T-helper 22 cell (primary cell): ENCODE measurements at places on chromosomes 7 and 10.

DNA sequence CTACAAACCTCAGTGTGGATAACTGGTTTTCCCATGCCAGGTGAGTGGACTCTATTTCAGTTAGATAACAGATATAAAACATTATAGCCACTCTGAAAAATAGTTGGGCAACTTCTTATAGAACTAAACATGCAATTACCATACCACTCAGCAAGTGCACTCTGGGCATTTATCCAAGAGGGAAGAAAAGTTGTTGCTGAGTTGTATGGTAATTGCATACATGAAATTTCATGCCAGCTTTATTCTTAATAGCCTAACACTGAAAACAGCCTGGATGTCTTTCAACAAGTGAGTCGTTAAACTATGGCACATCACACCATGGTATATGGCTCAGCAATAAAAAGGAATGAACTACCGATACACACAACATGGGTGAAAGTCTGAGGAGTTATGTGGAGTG is 10.6 kb upstream of the UPP1 start:
- DNase-seq = no peak

DNA sequence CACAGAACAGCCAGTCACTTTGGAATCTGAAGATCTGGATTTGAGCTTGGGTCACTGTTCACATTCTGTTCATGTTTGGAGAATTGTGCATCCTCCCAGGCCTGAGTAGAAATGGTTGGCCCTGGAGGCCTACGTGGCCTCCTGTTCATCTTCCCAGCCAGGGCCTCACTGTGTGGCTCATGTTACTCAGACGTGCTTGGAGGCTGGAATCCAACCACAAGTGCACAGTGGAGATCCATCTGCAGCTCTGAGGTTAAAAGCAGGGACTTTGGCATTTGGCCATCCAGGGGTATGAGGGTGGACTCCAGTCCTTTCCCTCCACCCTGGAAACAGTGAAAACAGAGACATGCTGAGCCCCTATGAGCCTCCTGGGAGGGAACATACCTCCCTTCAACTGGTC is 709.0 kb upstream of the IGFBP3 start:
- no peak for DNase-seq

GRCh38 chr10:15293862-15294842 is 76.9 kb downstream of the FAM171A1 start:
- no peak for DNase-seq

DNA sequence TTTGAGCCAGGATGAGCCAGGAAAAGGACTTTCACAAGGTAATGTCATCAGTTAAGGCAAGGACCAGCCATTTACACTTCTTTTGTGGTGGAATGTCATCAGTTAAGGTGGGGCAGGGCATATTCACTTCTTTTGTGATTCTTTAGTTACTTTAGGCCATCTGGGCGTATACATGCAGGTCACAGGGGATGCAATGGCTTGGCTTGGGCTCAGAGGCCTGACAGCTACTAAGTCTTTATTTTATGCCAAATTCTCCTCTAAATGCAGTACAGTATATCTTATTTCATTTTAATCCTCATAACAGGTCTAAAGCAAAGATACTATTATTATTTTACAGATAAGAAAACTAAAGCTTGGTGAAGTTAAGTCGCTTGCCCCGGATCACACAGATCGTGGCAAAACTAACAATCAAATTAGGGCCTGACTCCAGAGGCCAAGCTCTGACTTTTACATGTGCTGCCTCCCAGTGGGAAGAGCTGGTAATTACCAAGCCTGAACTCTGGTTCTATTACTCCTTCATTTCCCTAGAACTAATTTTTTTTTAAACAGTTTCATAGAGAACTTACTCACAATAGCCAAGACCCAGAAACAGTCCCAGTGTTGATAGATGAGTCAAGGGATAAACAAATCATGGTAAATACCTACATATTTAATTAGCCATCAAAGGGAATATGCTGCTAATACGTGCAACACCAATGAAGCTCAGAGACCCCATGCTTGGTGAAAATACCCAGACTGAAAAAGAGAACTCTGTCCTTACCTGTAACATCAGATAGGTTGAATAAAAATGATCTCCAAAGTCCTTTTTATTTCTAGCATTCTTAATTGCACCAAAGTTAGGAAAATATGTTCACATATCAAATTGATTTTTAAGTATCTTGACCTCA is 35.4 kb downstream of the C7orf25 start:
- DNase-seq = no peak

DNA sequence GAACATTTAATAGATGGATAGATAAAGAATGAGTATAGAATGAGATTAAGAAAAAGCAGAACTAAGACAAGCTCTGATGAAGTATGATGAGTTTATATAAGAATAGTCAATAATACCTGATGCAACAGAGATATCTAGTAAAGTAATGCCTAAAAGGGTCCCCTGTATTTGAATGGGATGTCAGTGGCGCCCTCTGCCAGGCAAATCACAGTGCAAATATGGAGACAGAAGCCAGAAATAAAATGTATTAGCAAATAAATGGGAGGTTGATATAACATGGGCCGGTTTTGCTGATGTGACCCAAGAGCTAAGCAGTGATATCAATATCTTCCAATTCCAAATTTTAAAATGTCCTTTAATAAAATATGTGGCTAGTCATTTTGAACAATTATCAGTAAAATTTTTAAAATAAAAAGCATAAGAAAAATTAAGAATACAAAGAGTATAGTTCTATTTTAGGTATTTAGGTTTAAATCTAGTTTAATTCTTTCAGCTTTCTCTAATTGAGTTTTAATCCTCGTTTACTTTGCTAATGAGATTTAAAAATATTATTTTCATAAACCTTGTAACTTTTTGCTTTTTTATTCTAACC is 62.6 kb downstream of the ADK start:
- peak; percentile 6 for DNase-seq

DNA sequence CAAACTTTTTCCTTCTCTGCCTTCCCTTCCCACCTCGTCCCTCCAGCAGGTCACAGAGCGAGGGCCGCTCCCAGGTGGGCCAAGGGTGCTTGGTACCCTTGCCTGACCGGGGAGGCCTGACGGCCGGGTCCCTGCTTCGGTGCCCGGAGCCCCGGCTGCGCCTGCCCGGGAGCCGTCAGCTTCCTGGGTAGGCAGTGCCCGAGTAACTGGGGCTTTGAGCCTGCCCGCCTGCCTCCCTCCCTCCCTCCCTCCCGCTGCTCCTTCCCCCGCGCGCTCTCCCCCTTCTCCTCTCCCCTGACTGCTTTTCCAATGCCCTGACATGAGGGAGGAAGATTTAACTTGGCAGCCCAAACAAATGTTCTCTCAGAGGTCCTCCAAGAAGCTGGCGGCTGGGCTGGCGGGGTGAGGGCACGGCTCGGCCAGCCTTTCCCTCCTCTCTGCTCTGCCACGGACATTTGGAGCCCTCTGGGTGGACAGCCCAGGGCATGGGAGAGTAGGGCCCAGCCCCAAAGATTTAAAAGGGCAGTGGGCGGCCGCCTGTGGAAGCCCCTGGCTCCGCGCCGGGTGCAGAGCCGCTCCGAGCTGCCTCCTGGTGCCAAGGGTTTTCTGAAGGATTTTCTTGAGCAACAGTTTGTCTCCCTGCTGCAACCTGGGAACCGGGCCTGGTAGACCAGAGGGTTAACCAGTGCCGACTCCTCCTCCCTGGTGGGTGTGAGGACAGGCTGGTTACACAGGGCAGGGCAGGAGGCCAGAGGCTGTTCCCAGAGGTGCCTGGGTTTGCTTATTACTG is 2.0 kb downstream of the ZMIZ1 start:
- DNase-seq = no peak

GRCh38 chr10:116158036-116158435 is 115.0 kb downstream of the GFRA1 start:
- no peak for DNase-seq

DNA sequence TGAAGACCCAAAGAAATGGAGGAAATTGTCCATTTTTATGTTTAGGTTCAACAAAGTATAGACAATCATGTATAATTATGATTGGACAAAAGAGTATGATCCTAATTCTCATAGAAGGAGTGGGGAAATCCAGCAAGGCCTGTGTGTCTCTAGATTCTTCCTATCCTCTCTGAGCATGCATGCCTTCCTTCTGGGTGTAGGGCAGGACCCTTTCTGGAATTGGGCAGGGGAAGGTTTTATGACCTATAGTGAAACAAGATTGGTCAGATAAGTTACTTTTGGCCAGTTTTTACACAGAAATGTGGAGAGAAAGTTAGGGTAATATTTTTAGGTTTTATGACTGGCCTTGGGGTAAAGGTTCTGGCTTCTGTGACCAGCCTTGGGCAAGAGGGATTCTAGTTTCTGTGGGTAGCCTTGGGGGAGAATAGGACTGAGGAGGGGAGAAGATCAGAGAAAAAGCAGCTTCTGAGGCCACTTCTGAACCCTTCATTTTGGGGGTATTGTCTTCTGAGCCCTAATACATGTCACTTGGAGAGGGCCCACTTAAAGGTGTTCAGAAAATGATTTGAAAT is 289.4 kb downstream of the EXOC4 start:
- no peak for DNase-seq

DNA sequence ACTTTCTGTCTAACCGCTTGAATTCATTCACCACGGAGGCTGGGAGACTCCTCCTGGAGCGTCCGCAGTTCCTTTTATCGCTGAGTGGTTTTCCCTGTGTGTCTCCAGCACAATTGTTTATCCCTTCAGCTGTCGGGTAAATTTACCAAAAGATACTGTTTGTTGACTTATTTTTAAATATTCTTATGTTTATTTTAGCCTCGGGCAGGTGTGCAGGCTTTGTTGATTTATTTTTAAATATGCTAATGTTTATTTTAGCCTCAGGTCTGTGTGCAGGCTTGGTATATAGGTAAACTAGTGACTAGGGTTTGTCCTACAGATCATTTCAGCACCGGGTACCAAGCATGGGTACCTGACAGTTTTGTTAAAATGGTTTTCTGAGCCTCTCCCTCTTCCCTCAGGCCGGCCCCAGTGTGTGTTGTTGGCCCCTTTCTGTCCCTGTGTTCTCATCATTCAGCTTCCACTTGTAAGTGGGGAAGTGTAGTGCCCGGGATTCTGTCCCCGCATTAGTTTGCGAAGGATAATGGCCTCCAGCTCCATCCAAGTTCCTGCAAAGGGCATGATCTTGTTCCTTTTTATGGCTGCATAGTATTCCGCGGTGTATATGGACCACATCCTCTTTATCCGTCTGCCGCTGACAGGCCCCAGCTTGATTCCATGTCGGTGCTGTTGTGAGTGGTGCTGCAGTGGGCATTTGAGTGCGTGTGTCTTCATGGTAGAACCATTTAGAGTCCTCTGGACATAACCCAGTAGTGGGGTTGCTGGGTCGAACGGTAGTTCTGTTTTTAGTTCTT is 5.3 kb downstream of the GET4 start:
- no peak for DNase-seq

DNA sequence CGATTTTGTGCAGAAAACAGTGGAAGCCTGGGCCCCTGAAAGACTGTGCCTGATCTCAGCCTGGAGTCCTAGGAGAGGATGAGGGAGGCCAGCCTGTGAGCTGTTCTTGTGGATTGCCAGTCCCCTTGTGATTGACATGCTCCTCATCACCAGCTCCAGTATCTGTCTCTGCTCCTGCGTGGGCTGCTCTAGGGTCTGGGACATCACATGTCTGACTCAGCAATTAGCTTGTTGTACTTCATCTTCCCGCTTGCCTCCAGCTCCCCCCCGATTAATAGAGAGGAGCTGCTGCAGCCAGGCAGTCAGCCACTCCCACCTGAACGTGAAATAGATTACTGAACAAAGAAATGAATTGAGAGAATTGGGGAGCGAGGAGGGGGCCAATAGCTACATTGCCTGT is 99.6 kb upstream of the TBX20 start:
- DNase-seq = no peak

GRCh38 chr7:45716380-45717203 is 142.4 kb downstream of the ADCY1 start:
- DNase-seq = no peak

- DNase-seq = no peak
Measured at GRCh38 chr7:66697449-66698438, 42.8 kb upstream of the RABGEF1 start.

- no peak for DNase-seq
Measured at GRCh38 chr10:32923134-32923533, 34.9 kb downstream of the ITGB1 start.

- no peak for DNase-seq
Measured at GRCh38 chr10:85224366-85224940, 896.1 kb downstream of the CCSER2 start.

DNA sequence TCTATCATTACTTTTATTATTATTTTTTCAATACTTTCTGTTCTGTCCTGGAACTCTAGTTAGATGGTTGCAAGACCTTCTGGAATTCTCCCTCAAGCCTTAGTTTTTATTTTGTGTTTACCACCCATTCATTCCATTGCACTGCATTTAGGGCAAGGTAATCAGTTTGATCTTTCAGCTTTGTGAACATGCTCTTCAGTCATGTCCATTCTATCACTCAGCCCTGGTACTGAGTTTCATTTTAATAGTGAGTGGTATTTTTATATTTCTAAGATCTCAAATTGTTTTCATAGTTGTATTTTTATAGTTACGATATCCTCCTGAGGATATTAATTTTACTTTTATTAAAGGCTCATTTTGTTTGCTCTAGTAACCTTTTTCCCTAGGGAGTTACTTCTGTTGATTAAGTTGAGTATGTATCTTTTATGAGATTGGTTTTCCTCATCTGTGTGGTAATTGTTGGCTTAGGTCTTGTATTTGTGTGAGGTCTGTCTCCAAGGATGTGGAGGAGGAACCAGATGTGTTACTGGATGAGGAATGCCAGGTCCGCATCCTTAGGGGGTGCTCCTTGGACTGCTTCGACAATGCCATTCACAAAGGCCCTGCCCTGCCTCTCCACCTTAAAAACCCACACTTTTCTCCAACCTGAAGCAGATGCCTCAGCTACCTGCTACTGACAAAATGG is 46.7 kb upstream of the RAB18 start:
- no peak for DNase-seq

GRCh38 chr10:17001961-17002749 is 127.5 kb downstream of the CUBN start:
- DNase-seq = peak; percentile 58

DNA sequence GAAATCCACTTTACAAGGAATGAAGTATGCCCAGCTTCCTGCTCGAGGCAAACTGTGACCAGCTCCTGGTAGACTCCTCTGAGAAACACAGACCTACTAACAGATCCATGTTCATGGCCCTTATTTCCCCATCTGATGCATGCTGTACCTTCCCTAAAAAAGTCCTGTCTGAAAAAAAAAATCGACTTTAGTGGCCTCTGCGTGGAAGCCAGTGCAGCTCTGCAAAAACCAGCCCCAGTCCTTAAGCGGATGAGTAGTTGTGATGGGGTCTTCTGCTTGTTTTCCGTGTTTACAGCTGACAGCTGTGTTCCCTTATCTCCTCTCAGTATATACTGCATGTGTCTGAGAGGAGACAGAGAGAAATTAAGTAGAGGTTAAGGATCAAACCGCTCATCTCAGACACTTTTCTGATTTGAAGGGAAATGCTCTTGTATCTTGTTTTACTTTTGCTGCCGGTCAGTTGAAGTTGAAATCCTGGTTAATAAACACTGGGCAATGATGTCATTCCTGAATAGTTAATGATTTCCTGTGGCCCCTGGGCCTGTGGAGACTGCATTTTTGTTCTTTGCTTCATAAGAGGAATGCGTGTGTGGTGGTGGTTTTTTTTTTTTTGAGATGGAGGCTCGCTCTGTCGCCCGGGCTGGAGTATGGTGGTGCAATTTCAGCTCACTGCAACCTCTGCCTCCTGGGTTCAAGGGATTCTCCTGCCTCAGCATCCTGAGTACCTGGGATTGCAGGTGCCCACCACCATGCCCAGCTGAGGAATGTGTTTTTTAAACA is 67.6 kb downstream of the DOCK1 start:
- DNase-seq = no peak
